Renal pelvis (tissue), 12 donors: ENCODE measurements at places on chromosomes 6 and 20. TPM values are rescaled to one million over a fixed set of nuclear protein-coding genes. Genes with fewer than 3 reads are reported as not detected.

HLA-E gene
- 106 TPM for polyA plus RNA-seq

GRCh38 chr6:16883414-16883813 is 122.2 kb upstream of the ATXN1 start:
- no peak for DNase-seq

GRCh38 chr6:30282522-30282921 is 44.2 kb upstream of the TRIM39 start:
- DNase-seq: no peak

LAMA2 gene
- polyA plus RNA-seq: 39.9 TPM

GRCh38 chr6:163214259-163214658 is 200.3 kb upstream of the QKI start:
- DNase-seq: no peak

- DNase-seq: no peak
Observed at GRCh38 chr6:166556863-166557322, 29.6 kb downstream of the RAMACL start.

VGLL2 gene
- not detected for polyA plus RNA-seq

DNA sequence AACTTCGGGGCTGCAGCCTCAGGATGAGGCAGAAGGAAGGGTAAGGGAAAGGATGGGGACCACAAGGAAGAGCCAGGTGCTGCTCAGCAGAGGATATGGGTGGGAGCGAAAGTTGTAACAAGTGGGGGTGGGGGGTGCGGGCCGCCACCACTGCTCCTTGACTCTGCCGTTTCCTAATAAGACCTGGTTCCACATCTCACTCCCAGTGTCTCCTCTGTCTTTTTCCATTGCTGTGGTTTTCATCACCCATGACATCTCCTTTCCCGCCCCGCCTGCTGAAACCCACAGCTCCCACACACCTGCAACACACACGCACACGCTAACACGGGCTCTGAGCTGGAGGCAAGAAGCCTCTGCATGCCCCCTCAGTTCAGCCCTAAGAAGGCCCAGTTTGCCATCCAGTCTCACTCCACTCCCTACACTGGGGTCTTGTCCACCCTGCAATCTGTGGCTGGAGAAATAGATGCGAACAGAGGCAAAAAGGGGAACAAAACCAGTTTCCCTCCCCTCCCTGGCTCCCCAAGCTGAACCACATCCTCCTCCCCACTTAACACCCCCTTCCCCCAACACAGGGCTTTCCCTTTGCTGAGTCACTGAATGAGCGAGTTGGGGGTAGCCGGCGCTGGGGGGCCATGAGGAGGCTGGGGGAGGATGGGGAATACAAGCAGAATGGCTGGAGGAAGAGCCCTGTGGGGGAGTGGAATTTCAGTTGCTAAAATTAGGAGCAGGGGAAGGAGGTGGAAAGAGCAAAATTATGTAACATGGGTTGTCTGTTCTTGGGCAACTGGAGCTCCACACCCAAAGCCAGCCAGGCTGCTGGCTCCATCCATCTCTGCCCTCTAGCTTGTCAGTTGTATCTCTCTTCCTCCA is 11.5 kb downstream of the NFKBIL1 start:
- DNase-seq: no peak

DNA sequence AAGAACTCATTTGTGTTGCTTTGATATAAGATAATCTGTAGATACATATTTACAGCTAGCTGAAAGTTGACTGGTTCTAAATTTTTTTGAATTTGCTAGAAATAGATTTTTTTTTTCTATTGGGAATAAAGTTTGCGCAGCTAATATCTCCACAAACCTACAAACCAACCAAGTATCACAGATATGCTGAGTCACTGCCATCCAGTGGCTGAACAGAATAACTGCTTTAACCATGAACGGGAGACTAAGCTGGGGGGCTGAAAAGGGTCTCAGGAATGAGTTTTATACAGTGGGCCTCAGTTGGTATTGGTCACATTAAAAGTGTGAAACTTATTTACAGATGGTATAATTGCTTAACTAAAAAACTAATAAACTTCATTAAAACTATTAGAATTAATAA is 326.7 kb upstream of the CNR1 start:
- no peak for DNase-seq

DNA sequence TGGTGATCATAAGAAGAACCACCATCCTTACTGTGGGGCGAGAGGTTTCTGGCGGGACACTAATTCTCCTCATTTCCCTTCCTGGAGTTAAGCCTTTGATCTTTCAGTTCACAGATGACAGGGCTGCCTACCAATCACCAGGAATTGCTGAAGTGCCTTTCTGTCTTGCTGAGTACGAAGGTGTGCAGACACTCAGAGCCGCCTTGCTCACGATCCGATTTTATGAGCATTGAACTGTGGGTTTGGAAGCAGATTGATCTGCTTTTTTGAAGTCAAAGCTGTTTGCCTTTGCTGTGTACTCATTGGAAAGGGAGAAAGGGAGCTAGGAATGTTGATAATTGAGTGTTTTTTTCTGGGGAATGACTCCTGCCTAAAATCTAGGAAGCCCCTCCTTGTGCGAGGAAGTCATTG is 129.1 kb upstream of the SALL4 start:
- DNase-seq: no peak
